HAP-1 (cell line): ENCODE measurements at places on chromosomes 12 and 14.

- no peak for DNase-seq
Observed at GRCh38 chr14:81028461-81028860, 73.0 kb downstream of the TSHR start.

DNA sequence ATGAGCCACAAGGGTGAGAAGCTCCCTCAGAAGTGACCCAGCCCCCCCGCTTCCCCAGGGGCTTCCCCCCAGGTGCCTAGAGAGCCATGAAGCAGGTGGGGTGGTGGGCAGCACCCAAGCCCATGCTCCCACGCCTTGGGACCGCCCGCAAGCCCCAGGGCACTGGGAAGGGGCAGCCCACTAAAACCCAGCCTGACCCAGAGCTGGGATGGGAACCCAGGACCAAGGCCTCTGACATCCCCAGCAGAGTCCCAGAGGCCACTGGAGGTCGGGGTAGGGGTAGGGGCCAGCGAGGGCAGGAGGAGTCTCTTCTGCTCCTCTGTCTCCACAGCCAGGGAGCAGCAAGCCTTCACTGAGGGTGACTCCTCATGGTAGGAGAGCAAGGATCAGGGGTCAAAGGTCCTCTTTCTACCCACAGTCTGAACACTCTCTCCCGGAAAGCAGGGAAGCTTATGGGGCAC lies 86.5 kb upstream of the ZFP36L1 start:
- DNase-seq, result no peak

GRCh38 chr14:73741876-73742519 lies 27.8 kb upstream of the PNMA1 start:
- DNase-seq, result no peak

GRCh38 chr12:106080791-106081170 lies 58.0 kb downstream of the NUAK1 start:
- DNase-seq, result no peak

- DNase-seq, result no peak
Observed at GRCh38 chr12:12195516-12195915, 71.3 kb downstream of the LRP6 start.

DNA sequence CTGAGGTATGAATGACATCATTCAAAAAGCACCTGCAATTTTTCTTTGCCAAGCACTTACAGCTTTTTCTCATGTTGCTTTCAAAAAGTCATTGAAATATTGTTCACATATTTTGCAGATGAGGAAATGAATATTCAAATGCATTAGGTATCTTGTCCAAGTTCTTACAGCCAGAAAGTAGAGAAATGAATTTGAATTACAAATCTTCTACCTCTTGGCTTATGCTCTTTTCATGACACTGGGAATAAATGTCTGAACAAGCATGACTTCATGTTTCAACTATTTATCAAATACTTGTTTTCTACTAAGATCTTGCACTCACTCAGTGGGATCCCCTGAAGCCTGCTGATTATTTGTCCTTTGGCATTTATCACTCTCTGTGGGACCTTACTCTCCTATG lies 267.2 kb upstream of the BTG1 start:
- DNase-seq, result no peak

- no peak for DNase-seq
Observed at GRCh38 chr14:91230397-91231035, 14.0 kb downstream of the GPR68 start.
